ENCODE measurements at places on chromosomes 7 and 10.
A peak's percentile ranks its signal among the peaks of the same experiment; 100 is the strongest.

- DNase-seq = no peak
These were observed 81.8 kb downstream of the TNS3 start for GRCh38 chr7:47500103-47500563.

DNA sequence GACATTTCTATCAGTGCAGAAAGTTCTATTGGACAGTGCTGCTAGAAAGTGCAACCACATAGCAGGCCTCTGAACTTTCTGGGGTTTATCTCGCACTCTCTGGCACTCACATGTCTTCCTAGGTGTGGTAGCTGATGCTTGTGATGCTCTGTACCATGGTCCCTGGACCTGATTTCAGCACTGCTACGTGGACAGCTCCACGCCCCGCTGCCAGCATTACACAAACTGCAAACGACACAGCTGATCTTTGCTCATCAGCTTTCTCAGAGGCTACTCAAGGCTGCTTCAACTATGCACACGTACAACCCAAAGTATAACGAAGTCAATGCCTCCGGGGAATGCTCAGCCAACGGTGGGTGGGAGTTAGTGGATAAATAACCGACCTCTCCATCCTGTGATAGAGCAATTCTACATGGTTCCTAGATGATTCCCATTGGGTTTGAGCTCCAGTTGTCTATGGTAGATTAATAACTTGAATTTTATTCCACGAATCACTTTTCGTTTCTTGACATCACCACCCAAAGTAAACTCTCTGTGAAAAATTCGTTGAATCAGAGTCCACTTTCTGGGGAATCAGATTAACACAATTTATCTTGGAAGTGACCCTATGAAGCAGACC, 302.5 kb downstream of the ACTR3B start:
- DNase-seq = no peak

- DNase-seq = no peak
These were observed 16.8 kb downstream of the CPEB3 start for GRCh38 chr10:92274071-92274470.

DNA sequence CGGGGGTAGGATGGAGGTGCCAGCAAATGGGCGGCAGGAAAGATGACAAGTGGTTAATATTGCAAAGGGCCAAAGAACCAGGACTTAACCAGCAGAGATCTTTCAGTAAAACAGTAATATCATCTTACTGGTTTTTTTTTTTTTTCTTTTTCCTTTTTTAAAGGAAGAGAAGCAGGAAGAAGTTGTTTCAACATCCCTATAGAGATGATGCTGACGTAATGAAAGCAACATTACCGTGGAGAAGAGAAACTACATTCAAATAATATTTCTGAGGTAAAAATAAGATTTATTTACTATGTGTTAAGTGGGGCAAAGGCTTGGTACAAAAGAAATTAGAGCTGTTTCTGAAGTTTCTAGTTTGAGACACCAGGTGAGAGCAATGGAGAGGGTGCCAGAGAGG, 11.0 kb downstream of the MINDY3 start:
- no peak for DNase-seq

DNA sequence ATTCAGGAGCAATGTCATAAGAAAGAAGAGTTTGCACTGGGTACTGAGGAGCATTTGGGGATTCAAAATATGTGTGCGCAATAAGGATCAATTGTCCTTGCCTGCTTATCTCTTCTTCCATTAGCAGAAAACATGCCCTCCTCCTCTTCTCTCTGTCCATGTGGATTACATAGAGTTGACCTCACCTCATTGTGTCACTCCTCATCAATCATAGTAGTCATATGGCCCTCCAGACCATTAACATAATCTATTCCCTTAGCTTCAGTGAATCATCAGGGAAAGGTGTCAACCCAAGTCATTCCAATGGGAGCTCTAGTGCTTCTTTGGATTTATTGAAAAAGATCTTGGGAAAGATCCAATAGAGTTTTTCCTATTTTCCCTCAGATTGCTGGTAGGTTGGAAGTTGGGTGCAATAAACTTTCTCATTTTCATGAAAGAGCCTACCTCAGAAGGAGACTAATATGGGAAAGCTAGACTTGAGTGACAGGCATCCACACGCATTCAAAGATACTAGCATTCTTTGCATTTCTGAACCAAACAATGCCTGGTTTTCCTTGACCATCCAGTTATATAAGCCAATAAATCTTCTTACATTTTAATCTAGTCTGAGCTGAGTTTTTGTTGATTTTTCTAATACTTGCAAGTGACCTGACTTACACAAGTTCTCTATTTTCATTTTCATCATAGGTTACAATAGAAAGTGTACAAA, 71.5 kb upstream of the FAM13C start:
- DNase-seq = peak; percentile 79

DNA sequence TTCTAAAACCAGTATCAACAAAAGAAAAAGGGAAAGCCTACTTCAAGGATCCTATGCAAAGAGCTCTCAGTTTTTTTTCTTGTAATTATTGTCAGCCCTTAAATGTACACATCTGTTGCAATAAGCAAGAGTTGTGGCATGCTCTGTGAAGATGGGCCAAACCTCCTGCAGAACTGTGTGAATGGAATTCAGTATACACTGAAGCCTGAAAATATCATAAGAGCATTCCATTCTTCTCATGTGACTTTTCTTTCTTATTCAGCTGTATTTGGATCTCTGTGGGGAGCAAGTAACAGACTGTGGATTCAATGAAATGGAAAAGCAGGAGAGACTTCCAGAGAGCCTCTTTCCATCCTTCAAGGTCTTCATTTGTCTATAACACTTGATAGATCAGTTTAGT, 130.7 kb downstream of the SAMD9 start:
- DNase-seq = peak; percentile 92

DNA sequence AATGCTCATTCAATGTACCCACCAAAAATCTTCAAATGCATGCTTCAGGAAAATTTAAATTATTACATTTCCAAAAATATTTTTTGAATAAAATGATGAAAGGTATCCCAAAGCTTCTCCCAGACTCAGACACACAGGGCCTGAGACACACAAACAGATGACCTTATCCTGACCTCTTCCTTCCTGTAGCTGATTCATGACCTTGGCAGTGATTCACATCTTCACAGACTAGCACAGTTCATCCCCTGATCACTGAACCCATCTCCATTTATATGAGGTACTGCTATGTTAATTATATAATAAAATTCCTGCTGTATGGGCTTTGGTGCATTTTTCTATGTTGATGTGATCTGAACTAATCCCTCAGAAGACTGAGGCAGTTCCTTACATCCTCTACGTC, 265.0 kb upstream of the GLI3 start:
- DNase-seq = peak; percentile 86

DNA sequence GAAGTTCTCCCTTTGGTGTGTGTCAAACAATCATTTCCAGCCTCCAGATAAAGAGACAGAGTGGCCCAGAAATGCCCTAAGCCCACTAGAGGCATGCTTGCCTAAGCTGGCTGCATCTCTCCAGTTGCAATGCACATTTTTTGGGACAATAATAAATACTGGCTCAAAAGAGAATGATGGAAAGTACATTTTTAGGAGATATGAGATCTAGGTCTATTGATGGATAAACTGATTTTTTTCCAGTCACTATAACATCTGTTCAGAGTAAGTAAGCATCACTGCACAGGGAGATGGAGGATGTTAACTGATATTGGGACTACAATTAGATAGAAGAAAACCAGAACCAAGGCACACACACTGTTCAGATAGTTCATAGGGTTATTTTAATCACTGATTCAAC, 553.0 kb downstream of the GRM8 start:
- DNase-seq = no peak

- DNase-seq = no peak
These were observed 83.9 kb upstream of the ANK3 start for GRCh38 chr10:60473557-60473956.

DNA sequence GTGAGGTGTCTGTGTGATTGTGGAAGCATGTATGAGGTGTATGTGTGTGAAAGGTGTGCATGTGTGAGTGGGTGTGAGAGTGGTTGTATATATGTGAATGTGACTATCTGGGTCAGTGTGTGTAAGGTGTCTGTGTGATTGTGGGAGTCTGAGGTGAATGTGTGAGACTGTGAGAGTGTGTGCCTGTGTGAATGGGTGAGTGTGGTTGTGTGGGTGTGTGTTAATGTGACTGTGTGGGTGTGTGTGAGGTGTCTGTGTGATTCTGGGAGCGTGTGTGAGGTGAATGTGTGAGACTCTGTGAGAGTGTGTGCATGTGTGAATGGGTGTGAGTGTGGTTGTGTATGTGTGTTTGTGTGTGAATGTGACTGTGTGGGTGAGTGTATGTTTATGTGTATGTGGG, 385.1 kb downstream of the TCERG1L start:
- no peak for DNase-seq
